Fibroblast of villous mesenchyme (primary cell): ENCODE measurements at places on chromosomes 16 and 17. TPM values are rescaled to one million over a fixed set of nuclear protein-coding genes. Genes with fewer than 3 reads are reported as not detected.

NOG gene
- total RNA-seq: 0.64 and 2.6 TPM in 2 replicates

TLCD3B gene
- 0.32 TPM in 1 of 2 replicates, not detected in the other for total RNA-seq

BMERB1 gene
- total RNA-seq: 37.4 and 44.0 TPM in 2 replicates

GRCh38 chr17:6856051-6856450 lies 24.5 kb upstream of the TEKT1 start:
- DNase-seq: no peak

TP53TG3B gene
- total RNA-seq: 0.32 TPM in 1 of 2 replicates, not detected in the other
